Upper lobe of left lung (tissue), 6 donors: ENCODE measurements at places on chromosomes 1 and 21.
A peak's percentile ranks its signal among the peaks of the same experiment; 100 is the strongest.

DNA sequence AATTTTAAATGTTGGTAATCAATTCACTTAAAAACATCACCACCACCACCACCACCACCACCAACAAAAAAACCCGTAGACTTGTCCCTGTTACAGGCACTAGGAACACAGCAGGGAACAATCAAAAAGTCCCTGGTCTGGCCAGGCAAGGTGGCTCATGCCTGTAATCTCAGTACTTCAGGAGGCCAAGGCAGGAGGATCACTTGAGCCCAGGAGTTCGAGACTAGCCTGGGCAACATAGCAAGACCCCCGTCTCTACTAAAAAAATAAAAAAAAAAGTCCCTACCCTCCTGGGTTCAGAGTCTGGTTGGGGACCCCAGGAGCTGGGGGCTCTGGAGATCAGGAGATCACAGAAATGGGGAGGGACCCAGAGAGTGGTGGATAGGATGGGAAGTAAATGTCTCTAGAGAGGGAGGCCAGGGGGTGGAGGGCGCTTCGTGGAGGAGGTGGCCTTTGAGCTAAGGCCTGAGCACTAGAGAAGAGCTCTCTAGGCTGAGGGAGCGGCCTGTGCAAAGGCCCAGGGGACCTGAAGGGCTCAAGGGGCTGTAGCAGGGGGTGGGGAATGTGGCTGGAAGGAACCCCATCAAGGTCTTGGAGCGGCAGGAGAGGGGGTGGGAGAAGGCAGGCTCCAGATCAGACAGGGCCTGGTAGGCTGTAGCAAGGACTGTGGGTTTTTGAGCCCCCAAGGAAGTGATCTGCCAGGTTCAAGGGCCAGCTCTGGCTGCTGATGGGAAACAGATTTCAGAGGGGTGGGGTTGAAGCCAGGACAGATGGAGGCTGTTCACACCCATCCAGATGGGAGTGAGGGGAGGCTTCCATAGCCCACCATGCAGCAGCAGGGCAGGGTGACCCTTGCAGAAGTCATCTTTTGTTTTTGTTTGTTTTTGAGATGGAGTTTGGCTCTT, 24.8 kb upstream of the VPS13D start:
- DNase-seq = no peak

DNA sequence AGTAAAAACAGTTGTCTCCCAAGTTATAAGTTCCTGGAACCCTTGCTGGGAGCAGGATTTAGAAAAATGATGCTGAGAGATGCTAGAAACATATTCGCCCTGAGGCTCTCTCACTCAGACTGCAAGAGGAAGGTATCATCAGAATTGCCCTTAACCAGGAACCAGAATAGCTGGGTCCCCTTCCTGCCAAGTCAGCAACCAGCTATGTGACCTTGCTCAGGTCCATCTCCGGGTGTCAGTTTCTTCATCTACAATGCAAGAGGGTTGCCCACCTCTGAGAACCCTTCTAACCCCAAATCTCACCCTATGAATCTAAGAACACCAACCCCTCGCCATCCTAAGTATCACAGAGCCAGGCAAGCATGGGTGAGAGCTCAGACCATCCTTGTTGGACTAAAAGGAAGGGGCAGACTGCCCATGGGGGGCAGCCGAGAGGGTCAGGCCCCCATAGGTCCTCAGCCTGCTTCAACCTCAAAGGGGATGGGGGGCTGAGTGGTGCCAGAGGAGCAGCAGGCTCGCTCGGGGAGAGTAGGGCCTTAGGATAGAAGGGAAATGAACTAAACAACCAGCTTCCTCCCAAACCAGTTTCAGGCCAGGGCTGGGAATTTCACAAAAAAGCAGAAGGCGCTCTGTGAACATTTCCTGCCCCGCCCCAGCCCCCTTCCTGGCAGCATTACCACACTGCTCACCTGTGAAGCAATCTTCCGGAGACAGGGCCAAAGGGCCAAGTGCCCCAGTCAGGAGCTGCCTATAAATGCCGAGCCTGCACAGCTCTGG, 390 bp upstream of the S100A9 start:
- no peak for DNase-seq

DNA sequence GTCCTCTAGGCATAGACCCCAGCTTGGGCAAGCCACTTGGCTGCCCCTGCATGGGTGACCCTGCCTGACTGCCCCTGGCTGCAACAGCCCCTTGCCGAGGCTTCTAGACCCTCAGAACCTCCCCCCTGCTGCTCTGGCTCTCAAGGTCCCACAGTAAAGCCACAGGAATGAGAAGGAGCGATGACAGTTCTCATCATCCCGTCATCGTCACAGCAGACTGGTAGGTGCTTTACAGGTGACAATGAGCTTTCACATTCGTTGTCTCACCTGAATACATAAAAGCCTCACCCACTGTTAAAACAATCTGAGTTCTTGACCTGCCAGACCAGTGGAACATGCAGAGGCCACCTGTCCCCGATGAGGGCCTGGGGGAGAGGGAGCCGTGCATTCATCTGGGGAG, 36.0 kb upstream of the GPR157 start:
- no peak for DNase-seq

- DNase-seq = no peak
Measured at GRCh38 chr1:234253732-234254131, 119.5 kb upstream of the COA6 start.

DNA sequence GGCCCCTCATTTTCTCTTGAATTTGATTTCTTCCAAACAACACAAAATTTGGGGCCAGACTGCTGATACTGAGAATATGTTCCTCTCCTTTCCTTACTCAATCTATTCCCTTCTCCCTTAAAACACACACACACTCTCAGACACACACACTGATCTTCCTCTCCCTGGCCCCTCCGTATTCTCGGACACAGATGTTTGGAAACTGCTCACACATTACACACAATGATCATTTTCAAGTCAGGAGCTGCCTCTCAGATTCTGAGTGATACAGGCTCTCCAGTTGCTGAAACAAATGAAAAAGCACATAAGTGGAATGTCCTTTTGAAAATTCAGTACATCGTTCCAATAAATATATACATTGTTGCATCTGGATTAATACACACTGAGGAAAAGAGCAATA, 161.3 kb downstream of the CLEC20A start:
- no peak for DNase-seq

DNA sequence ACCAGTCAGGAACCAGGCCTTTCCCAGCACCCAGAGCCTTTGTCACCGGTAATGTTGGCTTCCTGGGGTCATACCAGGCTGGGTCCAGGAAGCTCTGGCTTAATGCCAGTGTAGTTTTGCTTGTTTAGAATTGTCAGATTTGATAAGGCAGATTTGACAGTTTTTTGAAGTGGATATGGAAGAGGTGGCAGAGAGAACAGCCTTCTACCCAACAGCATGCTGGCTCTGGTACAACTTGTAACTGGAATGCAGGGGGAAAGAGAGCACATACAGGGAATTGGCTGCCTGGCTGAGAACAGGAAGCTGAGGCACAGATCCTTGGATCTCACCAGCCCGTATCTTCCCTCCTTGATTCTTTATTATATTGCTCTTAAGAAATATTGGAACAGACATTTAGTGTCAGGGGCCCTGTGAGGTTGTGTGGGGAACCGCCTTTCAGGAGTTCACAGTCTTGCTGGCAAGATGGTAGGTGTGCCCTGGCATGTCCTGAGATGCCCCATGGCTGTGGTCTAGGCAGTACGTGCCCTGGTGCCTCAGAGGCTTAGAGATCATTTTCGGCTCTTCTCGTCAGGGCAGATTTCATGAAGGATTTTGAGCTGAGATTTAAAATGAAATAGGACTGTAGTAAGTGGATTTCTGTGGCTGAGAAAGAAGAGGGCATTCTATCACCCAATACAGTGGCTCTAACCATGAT, 227.0 kb downstream of the PBX1 start:
- DNase-seq = no peak

DNA sequence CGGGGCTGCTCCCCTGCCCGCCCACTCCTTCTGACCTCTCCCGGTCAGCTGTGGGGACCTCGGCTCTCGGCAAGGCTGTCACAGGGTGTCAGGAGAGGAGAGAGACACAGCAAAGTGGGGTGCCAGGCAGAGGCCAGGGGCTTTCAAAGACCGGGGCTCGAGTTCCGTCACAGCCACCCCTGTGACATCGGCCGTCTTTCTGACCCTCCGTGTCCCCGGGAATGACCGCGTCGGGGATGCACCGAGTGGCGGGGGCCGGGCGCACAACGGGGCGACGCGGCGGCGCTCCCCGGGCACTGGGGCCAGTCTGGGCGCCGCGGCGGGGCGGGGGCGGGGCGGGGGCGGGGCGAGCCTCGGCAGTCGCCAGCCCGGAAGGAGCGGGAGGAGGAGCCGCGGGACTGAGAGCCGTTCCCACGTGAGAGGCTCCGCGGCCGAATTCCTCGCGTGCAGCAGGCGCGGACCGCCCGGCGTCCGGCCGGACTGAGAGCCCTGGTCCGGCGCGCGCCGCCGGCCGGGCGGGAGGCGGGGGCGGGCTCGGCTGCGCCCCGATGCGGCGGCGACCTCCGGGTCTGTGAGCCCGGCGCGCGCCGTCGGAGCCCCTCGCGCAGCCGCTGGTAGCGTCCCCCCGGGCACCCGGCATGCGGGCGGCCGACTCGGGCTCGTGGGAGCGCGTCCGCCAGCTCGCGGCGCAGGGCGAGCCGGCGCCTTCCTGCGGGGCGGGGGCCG, 229.7 kb upstream of the TMEM51 start:
- peak; percentile 92 for DNase-seq

GRCh38 chr1:89939059-89939570, 55.8 kb upstream of the ZNF326 start:
- no peak for DNase-seq

DNA sequence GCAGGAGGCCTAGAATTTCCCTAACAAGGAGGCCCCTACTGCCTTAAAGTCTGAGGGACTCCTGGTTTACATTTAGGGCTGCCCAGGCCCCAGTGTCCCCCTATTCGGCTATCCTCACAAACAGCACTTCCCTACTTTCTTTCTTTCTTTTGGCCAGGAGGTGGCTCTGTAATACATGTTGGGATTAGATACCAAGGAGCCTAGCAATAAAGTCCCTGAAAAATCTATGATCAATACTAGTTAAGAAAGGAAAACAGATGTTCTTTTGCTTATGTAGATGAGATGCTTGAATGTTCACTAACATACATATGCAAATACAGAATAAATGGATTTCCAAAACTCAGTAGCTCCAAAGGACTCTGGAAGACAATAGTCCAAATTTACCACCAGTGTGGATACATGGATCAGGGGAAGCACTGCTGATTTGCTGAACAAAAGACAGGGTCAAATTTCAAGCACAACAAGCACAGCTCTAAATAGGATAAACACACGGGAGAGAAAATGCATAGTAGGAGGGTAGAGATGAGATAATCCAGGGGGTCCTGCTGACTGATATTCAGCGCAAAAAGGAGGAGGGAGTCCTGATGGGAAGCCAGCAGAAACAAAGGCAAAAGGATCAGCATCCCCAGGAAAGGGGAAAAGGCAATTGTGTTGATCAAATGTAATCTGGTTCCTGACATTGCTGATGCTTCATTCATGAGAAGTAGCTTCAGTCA, 240.0 kb downstream of the NUF2 start:
- DNase-seq = no peak

DNA sequence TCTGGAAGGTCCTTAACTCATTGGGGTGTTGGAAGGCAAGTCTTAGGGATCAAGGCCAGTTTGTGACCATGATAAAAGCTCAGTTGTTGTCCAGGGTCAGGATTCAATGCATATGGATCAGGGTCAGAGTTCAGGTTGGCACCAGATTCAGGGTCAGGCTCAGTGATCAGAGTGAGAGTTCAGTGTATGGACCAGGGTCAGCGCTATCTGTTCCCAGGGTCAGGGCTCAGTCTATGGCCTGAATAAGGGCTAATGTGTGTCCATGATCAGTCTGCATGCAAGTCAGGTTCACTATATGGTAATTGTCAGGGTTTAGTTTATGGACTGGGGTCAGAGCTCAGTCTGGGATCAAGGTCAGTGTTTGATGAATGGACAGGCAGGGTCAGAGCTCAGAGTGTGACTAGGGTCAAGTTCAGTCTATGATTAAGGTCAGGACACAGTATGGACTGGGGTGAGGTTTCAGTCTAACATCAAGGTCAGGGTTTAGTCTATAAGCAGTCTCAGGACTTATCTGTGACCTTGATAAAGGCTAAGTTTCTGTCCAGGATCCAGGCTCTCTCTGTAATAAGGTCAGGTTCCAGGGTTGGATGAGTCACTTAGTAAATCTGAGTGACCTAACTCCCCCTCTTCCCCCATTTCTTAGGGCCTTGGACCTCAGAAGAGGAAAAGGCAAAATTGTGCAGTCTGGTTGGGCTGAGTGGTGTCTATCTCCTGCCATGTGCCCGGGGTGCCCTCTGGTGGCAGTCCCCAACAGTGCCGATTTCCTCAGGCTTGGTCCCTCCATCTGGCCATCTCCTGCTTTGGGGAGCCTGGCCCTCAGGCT, 23.8 kb downstream of the KNCN start:
- peak; percentile 79 for DNase-seq

DNA sequence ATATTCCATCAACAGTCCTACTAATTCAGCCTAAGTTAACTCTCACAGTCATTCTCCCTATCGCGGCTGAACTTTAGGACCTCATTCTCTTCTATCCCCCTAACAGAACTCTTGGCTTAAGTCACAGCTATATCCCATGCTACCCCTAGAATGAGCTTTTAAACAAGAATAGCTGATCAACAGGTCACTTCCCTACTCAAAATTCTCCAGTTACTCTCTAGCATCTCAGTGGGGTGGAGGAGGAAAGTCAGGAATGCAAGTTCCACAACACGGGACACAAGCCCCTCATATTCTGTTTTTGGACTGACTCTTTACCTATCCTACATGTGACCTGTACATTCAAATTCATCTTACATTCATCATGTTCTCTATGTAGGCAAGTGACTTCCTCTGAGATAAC, 21.0 kb downstream of the MRPL39 start:
- no peak for DNase-seq

DNA sequence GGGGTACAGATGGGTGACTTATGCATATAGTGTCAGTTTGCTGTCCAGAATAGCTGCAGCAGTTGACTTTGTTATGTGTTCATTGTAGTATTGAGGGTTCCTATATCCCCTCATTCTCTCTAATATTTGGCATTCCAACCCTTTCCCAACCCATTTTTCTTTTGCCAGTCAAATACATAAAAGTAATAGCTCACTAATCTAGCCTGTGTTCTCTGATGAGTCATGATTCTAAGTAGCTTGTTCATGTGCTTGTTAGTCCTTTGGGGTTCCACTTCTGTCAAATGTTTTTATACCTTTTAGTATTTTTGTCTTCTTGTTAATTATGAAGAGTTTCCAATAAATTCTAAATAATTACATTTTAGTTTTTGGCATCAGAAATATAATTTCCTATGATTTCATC, 99.2 kb upstream of the MROH9 start:
- no peak for DNase-seq

DNA sequence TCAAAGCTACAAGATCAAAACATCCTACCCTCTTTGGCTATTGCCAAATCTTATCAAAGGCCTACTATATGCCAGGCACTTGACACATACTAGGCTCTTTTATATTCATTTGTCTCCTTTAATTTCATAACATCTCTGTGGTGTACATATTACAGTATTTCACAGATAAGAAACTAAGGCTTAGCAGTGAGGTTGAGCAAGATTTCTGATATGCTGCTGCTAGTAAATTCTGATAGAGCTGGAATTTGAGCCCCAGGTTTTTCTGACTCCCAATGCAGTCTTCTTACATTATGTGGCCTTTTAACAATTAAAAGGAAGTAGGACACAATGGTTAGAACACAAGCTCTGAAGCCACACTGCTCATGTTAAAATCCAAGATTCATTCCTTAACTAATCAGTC, 16.8 kb downstream of the CCDC185 start:
- no peak for DNase-seq

GRCh38 chr1:6783221-6783620, 2.0 kb upstream of the CAMTA1 start:
- no peak for DNase-seq
